ENCODE measurements at places on chromosomes 7 and 10.

- DNase-seq: no peak
These were observed 59.1 kb upstream of the CALD1 start for GRCh38 chr7:134720091-134720935.

DNA sequence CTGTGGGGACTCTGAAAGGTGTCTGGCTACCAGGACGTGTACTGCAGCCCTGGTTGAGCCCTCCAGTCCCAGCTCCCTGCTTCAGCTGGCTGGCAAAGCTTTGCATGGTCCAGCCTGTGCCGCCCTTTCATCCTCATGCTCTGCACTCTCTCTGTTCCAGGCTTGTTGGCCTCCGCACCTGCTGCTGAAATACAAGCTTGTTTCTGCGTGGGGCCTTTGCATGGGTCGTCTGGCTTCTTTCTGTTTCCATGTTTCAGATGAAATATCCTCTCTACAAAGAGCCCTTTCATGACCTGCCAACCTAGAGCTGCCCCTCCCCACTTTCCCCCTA, 45.9 kb downstream of the TSPAN15 start:
- no peak for DNase-seq

GRCh38 chr7:20365486-20365885, 34.8 kb downstream of the ITGB8 start:
- no peak for DNase-seq

DNA sequence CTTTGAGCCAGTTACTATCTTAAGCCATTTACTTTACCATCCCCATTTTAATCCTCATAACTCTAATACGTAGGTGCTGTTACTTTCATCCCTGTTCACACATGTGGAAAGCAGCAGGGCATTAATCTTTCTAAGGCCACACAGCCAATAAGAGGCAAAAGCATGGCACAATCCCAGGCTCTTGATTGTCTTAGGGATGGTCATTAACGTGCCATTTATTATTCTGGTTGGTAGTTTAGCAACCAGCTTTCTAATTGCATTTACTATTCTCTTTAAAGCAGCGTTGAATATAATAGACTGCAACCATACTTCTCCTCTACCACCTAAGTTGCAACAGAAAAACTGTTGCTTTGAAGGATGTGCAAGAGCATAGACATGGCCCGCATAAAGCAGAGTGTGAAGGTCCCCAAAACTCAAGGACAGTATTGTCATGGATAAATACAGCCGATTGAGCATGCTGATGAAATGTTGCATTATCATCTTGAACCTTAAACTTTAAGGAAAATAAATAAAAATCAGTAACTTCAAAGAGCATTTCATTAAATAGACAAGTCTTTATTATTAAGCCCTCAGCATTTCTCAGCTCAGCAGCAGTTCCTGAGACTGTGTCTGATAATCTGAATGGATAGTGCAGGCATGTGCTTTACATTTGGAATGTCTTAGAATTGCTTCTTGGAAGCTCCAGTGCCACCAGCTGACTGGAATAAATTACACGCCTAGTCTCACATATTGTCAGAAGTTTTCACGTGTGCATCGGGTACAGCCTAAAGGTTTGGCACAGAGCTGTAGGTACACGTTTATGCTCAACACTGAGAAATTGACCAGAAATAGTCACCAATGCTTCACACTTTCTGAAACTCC, 467.1 kb downstream of the SDK1 start:
- DNase-seq: no peak

GRCh38 chr7:93414574-93414973, 159.9 kb downstream of the CALCR start:
- no peak for DNase-seq

DNA sequence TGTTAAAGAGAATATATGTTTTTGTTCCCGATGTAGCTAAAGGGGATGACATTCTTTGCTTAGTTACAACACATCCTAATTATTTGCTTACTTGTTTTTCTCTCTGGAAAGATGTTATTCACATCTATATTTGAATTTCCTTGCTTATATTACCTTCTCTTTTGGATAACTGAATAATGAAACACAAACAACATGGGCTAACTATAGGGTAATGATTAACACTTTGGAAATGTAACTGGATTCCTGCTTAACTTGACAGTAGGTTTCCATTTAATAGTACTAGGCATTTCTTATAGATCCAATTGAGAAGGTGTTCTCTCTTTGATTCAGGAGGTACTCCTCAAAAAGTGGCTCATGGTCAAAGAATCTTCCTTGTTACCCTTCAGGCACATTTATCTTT, 141.1 kb downstream of the CCSER2 start:
- DNase-seq: no peak

DNA sequence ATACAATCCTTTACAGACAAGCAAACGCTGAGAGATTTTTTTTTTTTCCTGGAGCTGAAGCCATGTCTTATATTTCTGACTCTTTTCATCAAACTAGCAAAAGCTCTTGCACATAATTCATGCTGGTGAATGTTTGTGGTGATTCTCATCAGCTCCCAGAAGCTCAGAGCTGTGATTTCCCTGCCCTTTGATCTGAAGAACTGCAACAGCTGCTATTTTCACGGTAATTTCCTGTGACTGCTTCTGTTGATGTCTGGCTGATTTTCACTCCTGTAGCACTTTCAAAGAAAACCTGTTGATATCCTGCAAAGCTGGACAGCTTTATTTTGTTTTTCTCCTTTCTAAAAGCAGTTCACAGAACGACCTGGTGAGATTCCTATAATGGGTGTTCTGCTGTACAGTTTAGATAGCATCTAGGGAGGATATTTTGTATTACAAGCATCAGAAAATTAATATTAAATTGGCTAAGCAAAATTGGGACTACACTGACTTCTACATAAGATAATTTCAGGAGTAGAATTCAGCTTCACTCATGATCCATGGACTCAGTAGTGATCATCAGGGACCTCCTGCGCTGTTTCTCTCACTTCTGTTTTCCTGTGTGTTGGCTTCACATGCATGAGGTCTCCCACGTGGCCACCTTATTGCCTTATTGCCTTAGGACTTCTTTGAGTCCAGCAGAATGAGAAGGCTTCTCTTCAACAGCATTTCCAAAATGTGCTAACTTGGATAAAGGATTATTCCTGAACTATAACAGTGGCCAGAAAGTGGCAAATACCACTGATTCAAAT, 1111.6 kb upstream of the SORCS1 start:
- DNase-seq: no peak

- DNase-seq: no peak
These were observed 75.7 kb downstream of the REEP3 start for GRCh38 chr10:63596924-63597323.

GRCh38 chr7:84454174-84454959, 259.8 kb upstream of the SEMA3A start:
- no peak for DNase-seq

DNA sequence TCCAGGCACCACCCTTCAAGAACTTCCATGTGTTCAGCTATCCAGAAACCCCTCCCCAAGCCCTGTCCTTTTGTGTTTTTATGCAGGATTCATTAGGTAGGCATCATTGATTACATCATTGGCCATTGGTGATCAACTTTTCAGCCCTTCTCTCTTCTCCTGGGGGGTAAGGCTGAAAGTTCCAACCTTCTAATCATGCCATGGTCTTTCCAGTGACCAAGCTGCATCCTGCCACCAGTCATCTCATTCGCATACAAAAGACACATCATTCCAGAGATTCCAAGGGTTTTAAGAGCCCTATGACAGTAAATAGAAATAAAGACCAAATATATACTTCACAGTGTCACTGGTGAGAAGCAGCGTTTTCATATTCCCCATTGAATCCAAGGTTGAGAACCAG, 48.2 kb downstream of the DNAJC12 start:
- DNase-seq: no peak

DNA sequence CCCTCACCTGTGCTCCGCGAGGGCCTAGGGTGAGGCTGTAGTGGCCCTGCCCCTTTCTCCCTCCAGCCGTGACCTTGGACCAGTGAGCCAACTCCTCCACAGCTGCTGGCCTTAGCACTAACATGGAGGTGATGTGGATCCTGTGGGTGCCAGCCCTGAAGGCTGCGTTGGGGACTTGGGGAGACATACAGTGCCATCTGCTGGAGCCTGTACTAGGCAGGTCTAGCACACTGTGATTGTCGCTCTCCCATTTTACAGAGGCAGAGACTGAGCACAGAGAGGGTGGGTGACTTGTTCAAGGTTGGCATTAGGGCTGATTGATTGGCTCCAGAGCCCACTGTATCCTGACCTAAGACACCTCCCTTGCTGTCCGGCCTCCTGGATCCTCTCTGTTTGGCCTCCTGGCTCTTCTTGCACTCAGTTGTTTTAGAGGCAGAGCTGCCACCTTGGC, 37.6 kb downstream of the PRF1 start:
- no peak for DNase-seq

- no peak for DNase-seq
These were observed 78.3 kb downstream of the WIPF3 start for GRCh38 chr7:29884399-29885272.

DNA sequence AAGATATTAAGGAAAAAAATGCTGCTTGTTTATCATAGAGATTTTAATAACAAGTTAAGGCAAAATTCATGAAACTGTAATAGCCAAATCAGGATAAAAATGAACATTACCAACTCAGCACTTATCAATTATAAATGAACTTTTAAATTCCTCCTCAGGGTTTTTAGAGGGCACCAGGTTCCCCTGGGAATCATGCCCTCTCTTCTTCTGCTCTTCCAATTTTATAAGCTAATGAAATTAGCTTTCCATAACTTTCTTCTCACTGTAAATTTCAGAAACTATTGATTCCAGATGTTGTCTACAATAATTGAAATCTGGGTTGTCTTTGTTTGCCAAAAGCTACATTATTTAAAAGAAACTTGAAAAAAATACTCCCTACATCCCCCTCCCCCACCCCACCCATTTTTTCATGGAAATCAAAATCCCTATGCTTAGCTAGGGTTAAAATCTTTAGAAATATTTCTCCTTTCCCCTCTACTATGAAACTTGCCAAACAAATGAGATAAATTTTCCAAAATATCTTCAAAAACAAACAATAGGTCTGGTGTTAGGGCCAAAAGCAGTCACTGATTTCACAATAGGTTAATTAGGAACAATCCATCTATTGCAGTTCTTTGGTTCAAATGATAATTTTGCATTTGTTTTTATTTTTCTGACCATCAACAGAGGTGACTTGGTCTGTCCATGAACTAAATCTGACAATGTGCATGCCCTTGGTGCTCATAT, 187.7 kb downstream of the DOCK4 start:
- no peak for DNase-seq

DNA sequence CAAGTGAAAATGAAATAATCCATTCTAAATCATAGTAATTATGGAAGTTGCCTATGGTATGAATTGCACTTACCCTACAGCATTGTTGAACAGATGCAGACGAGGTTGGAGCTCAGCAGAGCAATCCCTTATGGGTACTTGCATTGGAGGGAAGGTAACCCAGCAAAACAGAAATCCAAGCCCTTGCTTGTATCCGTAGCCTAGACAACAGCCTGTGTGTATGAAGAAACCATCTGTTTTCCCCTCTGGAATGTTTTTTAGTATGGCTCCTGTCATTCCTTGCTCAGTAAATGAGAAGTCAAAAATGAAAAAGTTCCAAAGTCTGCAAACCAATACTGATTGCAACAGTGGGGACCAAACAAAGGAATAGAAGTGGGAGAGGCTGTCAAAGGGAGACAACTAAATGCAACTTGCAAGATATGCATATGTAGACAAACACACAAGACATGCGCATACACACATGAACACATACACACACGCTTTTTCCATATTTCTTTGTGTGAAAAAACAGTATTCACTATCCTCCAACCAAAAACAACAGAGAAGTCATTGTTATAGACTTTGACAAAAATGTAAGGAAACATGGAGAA, 260.8 kb downstream of the DYNC1I1 start:
- no peak for DNase-seq

DNA sequence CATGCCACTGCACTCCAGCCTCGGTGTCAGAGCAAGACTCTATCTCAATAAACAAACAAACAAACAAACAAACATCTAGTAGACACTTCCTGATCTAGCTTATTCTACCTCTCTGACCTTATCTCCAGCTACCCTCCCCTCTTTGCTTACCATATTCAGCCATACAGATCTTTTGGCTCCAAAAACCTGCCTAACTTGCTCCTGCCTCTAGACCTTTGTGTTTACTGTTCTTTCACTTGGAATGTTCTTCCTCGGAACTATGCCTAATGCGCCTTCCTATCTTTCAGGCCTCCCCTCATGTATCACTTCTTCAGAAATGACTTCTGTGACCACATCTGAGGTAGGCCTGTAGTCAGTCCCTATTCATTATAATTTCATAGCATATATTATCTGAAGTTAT, 20.3 kb upstream of the WNT8B start:
- DNase-seq: no peak

DNA sequence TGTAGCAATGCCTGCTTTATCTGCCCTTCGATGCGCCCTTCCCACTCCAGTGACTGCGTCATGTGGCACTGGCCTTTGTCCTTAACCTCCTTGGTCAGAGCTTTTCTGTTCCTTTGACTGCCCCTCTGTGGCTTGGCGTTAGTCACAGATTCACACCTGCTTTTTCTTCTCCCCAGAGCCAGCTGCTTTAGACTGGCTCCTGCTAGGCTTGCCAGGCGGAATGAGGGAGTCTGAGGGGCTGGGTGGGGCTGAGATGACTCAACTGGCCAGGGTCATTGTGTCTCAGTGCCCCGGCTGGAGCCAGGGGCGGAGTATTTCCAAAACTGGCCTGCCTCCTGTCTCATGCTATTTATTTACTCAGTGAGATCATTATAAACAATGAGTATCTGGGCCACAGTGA, 194.1 kb downstream of the EMX2 start:
- no peak for DNase-seq

DNA sequence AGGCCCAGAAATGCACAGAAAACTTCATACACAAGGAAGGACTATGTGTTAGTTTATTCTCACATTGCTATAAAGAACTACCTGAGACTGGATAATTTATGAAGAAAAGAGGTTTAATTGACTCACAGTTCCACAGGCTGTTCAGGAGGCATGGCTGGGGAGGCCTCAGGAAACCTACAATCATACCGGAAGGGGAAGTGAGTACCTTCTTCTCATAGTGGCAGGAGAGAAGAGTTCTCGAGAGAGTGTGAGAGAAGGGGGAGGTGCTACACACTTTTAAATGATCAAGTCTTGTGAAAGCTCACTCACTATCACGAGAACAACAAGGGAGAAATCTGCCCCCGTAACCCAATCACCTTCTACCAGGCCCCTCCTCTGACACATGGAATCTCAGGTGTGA, 16.8 kb upstream of the RAMP3 start:
- DNase-seq: no peak

DNA sequence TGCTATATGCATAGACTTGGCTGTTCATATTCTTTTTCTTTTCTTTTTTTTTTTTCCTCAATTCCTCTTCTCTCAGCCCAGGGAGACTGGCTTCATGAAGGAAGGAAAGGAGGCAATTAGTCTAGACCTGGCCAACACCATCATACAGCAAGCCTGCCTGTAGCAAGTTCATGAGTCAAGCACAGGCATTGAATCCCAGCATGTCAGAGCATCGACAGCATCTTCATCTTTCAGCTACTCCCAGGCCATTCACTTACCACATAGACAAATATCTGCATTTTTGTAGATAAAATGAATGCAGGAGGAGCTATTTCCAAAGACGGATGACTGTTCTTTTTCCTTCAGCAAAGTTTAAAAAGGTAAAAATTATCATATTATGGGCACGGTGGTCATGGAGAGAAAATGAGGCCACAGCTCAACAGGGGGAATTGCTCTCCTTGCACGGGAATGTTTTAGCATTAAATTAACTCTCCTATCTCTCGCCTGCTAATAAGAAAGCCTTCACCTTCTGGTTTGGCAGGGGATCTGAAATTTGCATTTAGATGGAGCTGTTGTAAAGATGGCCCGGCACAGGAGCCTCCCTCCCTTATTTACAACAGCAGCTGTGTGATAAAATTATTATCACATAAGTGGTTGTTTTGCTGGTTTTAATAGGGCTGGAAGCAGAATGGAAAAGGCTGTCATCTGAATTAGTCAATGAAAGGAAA, 626.5 kb upstream of the AUTS2 start:
- DNase-seq: no peak

- no peak for DNase-seq
These were observed 34.1 kb upstream of the RET start for GRCh38 chr10:43042503-43043341.

Measured in activated CD4-positive, alpha-beta T cell treated with anti-CD3 and anti-CD28 coated beads for 48 hours (primary cell).